Activated CD4-positive, alpha-beta T cell treated with anti-CD3 and anti-CD28 coated beads for 36 hours (primary cell): ENCODE measurements at places on chromosomes 6 and 20. TPM values are rescaled to one million over a fixed set of nuclear protein-coding genes. Genes with fewer than 3 reads are reported as not detected.

The TMEM14A gene
- total RNA-seq: 10.4 TPM

- DNase-seq: no peak
- H3K36me3 ChIP-seq: peaks cover 11% of the 10 kb centered on the region
- no peak overlapping the region for H3K4me3 ChIP-seq
- peaks cover 30% of the 10 kb centered on the region for H3K4me1 ChIP-seq
Observed at GRCh38 chr20:37711001-37711400, 17.2 kb downstream of the CTNNBL1 start.

The GPR6 gene
- not detected for total RNA-seq

DNA sequence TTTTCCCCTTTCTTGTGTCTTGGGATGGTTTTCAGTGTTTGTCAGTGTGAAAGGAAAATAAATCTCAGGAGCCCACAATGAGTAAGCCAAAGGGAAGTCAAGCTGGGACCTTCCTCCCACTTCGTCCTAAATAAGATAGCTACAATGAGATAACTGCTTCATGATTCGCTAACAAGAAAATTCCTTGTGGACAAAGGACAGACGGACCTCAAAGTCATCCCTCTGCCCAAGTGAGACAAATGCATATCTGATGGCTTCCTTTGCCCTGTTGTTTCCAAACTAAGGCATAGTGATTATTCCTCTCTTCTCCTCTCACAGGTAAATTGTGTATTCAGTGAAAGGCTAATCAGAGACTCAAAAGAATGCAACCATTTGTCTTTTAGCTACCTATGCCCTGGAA is 26.1 kb upstream of the ADTRP start:
- H3K27me3 ChIP-seq: peaks cover 2% of the 10 kb centered on the region
- peaks cover 15% of the 10 kb centered on the region for H3K4me1 ChIP-seq
- H3K27ac ChIP-seq: no peak overlapping the region
- H3K36me3 ChIP-seq: no peaks in the 10 kb centered on the region

DNA sequence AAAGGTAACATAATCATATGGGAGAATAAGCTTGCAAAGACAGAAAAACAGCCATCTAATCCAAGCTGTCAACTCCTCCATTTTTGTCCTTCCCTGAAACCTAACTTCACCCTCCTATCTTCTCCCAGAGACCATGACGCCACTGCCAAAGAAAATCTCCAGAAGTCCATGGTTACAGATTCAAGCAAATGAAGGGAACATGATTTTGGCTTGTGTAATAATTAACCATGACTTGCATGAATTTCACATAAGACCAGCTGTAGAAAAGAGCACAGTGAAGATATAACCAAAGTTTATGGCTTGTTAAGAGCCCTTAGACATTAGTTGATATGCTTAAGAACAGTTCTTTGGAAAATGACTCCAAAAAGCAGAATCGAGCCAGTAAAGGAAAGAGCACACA is 342.1 kb upstream of the NRSN1 start:
- no peak overlapping the region for H3K27ac ChIP-seq
- no peak for DNase-seq
- no peaks in the 10 kb centered on the region for H3K4me1 ChIP-seq
- H3K4me3 ChIP-seq: no peak overlapping the region
- no peaks in the 10 kb centered on the region for H3K36me3 ChIP-seq

- DNase-seq: no peak
- no peak overlapping the region for H3K27ac ChIP-seq
- H3K36me3 ChIP-seq: no peaks in the 10 kb centered on the region
- no peak overlapping the region for H3K4me3 ChIP-seq
- H3K27me3 ChIP-seq: no peaks in the 10 kb centered on the region
Observed at GRCh38 chr20:14890713-14891112, 553.3 kb upstream of the FLRT3 start.

- H3K36me3 ChIP-seq: peaks cover 5% of the 10 kb centered on the region
- peak overlapping the region; percentile 24 for H3K4me3 ChIP-seq
- H3K27me3 ChIP-seq: no peaks in the 10 kb centered on the region
Observed at GRCh38 chr6:149065658-149066556, 251.6 kb upstream of the TAB2 start.

The RPS10 gene
- total RNA-seq: 2,541 TPM

The HCRTR2 gene
- total RNA-seq: not detected

- H3K27me3 ChIP-seq: peaks cover 4% of the 10 kb centered on the region
- H3K4me1 ChIP-seq: no peaks in the 10 kb centered on the region
- no peak for DNase-seq
Observed at GRCh38 chr6:32906539-32906938, 34.3 kb downstream of the HLA-DMB start.

GRCh38 chr20:53073636-53074415 is 101.7 kb downstream of the TSHZ2 start:
- H3K4me1 ChIP-seq: peaks cover 50% of the 10 kb centered on the region
- H3K27me3 ChIP-seq: peaks cover 3% of the 10 kb centered on the region
- no peak for DNase-seq
- H3K36me3 ChIP-seq: peaks cover 13% of the 10 kb centered on the region
- no peak overlapping the region for H3K4me3 ChIP-seq
- peak overlapping the region; percentile 79 for H3K27ac ChIP-seq

- H3K4me3 ChIP-seq: no peak overlapping the region
- DNase-seq: no peak
- H3K27me3 ChIP-seq: peaks cover 10% of the 10 kb centered on the region
- H3K4me1 ChIP-seq: peaks cover 14% of the 10 kb centered on the region
Observed at GRCh38 chr6:18323935-18324705, 59.8 kb upstream of the DEK start.

GRCh38 chr6:150184850-150185731 is 42.2 kb downstream of the PPP1R14C start:
- H3K27ac ChIP-seq: no peak overlapping the region
- no peaks in the 10 kb centered on the region for H3K4me1 ChIP-seq
- H3K4me3 ChIP-seq: no peak overlapping the region
- H3K27me3 ChIP-seq: peaks cover 10% of the 10 kb centered on the region
- H3K36me3 ChIP-seq: no peaks in the 10 kb centered on the region

DNA sequence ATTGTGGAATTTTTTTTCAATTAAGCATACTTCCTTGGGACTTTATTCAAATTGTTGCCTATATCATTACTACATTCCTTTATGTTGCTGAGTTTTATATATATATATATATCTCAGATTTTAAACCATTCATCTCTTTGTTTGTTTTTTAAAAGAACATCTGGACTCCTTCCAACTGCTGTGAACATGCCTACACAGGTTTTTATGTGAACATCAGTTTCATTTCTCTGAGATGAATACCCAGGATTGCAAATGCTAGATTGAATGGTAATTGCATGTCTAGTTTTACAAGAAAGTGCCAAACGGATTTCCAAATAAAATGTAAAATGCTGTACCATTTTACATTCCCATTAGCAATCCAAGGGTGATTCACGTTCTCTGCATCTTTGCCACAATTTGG is 1289.3 kb downstream of the HACE1 start:
- no peaks in the 10 kb centered on the region for H3K4me1 ChIP-seq
- no peaks in the 10 kb centered on the region for H3K27me3 ChIP-seq
- no peak overlapping the region for H3K4me3 ChIP-seq
- H3K36me3 ChIP-seq: no peaks in the 10 kb centered on the region

- DNase-seq: no peak
- no peaks in the 10 kb centered on the region for H3K27me3 ChIP-seq
- no peaks in the 10 kb centered on the region for H3K36me3 ChIP-seq
- H3K4me3 ChIP-seq: no peak overlapping the region
- H3K27ac ChIP-seq: no peak overlapping the region
Observed at GRCh38 chr6:154487367-154488247, 22.9 kb downstream of the CNKSR3 start.

The CCDC170 gene
- not detected for total RNA-seq

The NFATC2 gene
- 38.5 TPM for total RNA-seq

The RIMS1 gene
- not detected for total RNA-seq

- no peak for DNase-seq
- H3K27ac ChIP-seq: no peak overlapping the region
- H3K4me3 ChIP-seq: no peak overlapping the region
- H3K27me3 ChIP-seq: no peaks in the 10 kb centered on the region
Observed at GRCh38 chr6:157410045-157410444, 29.1 kb downstream of the ZDHHC14 start.

The SLC17A2 gene
- total RNA-seq: not detected

The SMOC2 gene
- total RNA-seq: not detected

- peak within 1 kb of the TSS; percentile 86 for H3K27ac ChIP-seq
- peak within 1 kb of the TSS; percentile 75 for H3K4me3 ChIP-seq
- H3K27me3 ChIP-seq: no peaks in the 10 kb centered on the region
Observed at GRCh38 chr20:33731693-33732165, at the start of gene ZNF341. Gene ZNF341 (plus strand): TSS chr20:33731996. CDS start chr20:33732022, 26 bp downstream.

The C20orf202 gene
- not detected for total RNA-seq

The PLA2G7 gene
- not detected for total RNA-seq

DNA sequence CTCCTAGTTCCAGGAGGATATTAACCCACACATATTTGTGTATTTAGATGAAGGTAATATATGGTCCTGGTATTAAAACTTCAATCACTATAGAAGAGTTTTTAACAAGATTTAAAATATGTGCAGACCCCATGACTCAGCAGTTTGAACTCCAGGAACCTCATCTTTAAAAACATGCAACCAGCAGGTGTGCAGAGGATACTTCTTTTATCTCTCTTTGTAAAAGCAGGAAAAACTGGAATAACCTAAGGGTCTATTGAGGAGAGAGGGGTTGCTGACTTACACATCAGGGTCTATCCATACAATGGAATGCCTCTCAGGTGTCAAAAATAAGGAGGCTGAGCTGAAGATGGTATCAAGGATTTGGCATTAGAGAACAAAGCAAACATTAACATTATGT is 36.9 kb upstream of the TFAP2C start:
- no peak overlapping the region for H3K27ac ChIP-seq
- no peaks in the 10 kb centered on the region for H3K36me3 ChIP-seq
- H3K4me1 ChIP-seq: no peaks in the 10 kb centered on the region
- no peak overlapping the region for H3K4me3 ChIP-seq
- no peaks in the 10 kb centered on the region for H3K27me3 ChIP-seq

DNA sequence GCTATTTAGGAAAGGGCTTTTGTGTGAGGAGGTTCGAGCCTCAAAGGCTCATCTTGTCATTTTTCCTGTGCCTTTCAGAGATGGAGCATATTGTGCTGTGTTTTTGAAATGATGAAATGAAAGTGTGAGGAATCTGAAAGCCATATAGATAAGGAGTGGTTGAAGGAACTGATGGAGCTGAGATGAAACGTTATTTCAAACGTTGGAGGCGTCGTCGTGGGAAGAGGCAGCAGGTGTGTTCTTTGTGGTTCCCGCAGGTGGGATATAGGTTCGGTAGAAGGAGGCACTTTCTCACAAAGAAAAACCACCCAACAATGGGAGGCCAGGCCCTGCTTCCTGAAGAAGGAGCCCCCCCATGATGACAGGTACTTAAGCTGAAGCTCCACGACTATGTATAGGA is 83.2 kb upstream of the SNAP25 start:
- H3K4me3 ChIP-seq: no peak overlapping the region
- no peak for DNase-seq
- no peaks in the 10 kb centered on the region for H3K4me1 ChIP-seq
- H3K36me3 ChIP-seq: no peaks in the 10 kb centered on the region

GRCh38 chr6:146364816-146365594 is 178.6 kb upstream of the RAB32 start:
- no peak for DNase-seq
- peaks cover 5% of the 10 kb centered on the region for H3K4me1 ChIP-seq
- no peaks in the 10 kb centered on the region for H3K36me3 ChIP-seq
- no peak overlapping the region for H3K27ac ChIP-seq

DNA sequence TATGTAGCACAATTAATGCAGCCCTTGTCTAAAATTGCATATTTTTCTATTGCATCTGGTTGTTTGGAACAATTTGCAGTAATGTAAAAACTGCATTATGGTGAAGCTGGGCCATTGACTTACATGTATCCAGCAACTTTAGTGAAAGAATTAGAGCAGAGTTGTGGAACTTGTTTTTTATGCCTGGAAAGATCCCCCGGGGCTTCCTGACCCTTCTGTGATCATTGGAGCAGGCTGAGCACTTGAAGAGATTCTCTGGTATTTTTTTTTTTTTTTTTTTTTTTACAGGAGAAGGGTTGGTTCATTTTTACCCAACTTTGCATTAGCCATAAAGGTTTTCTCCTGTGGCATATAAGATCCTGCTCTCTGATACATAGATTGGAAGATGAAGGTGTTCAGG is 45.0 kb downstream of the LIN28B start:
- DNase-seq: no peak
- no peak overlapping the region for H3K4me3 ChIP-seq
- H3K36me3 ChIP-seq: no peaks in the 10 kb centered on the region
- no peak overlapping the region for H3K27ac ChIP-seq
- H3K4me1 ChIP-seq: no peaks in the 10 kb centered on the region
- peaks cover 4% of the 10 kb centered on the region for H3K27me3 ChIP-seq

The CASS4 gene
- total RNA-seq: 5.6 TPM

The SAMD5 gene
- total RNA-seq: not detected

The PROKR2 gene
- total RNA-seq: not detected

DNA sequence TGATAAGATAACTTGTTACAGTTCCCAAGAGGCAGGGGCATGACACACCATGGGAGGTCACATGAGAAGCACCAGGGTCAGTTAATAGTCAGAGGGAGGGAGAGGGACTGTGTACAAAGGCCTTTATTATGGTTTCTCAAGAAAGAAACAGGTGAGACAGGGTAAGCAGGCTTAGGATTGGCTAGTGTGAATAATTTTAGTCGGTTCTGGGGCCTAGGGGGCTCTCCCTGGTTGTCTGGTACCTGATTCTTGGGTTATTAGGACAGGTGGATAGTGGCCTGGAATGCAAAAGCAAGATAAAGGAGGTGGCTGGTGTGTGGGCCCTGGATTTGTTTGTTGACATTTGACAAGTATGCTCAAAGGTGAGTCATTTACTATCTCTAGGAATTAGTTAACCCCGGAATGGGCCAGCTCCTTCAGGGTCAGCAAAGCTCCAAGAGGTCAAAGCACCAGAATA is 49.4 kb upstream of the MCUR1 start:
- H3K27ac ChIP-seq: no peak overlapping the region
- DNase-seq: no peak
- peaks cover 40% of the 10 kb centered on the region for H3K27me3 ChIP-seq
- H3K4me1 ChIP-seq: peaks cover 3% of the 10 kb centered on the region

- no peaks in the 10 kb centered on the region for H3K36me3 ChIP-seq
- H3K27ac ChIP-seq: no peak overlapping the region
- H3K4me1 ChIP-seq: no peaks in the 10 kb centered on the region
Observed at GRCh38 chr6:89208551-89208950, 8.6 kb downstream of the GABRR1 start.

The SPINT3 gene
- total RNA-seq: not detected

The OR2J3 gene
- not detected for total RNA-seq

GRCh38 chr6:110341663-110342596 is 16.2 kb downstream of the METTL24 start:
- H3K4me3 ChIP-seq: no peak overlapping the region
- no peaks in the 10 kb centered on the region for H3K4me1 ChIP-seq
- H3K36me3 ChIP-seq: no peaks in the 10 kb centered on the region
